ENCODE measurements at places on chromosomes 16 and 17.

- no peak for DNase-seq
Observed at GRCh38 chr16:69423189-69423588, 1.2 kb upstream of the CYB5B start.

DNA sequence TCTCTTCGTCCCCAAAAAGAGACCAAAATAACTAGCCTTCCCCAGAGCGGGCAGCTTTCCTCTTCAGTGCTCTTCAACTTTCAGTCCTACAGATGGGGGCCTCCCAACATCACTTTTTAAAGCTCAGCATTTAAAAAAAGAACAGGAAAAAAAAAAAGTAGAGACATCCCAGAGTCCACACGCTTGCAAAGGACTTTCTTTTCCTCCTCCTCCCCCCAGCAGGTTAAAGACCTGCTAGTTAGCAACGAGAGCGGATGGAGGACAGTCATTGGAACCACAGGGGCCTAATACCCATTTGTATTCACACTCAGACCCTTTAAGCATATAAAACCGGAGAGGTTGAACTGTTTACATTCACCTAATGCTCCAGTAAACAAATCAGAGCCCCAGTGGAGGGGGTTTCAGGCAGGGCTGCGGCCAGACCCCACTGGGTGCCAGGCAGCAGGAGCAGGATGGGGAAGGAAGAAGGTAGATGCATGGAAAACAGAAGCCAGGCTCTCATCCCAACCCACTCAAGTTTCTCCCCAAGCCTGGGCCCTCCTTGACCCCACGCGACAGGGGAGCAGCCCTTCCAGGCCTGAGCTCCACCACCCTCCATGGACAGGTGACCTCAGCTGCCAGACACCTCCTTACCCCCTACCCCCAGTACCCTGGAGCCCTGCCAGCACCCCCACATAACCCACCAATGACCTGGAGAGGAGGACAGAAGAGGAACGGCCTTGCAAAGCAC is 15.2 kb downstream of the ZFHX3 start:
- no peak for DNase-seq

DNA sequence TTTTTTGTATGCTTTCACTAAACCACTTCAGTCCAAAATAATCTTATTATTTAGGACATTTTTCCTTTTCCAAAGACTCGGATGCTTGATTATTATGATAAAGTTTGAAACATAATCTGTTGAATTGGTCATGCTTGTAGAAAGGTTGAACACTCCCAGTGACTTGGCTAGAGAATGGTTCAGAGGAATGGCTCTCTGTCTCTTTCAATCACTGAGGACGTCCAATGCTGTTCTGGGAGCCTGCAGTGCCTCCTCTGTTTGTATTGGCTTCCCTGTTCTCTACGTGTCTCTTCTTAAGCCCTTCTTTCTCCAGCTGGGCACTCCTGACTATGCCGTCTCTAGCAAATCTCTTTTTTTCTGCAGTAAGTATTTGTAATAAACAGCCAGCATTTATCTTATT is 369.0 kb upstream of the DYNLRB2 start:
- no peak for DNase-seq

DNA sequence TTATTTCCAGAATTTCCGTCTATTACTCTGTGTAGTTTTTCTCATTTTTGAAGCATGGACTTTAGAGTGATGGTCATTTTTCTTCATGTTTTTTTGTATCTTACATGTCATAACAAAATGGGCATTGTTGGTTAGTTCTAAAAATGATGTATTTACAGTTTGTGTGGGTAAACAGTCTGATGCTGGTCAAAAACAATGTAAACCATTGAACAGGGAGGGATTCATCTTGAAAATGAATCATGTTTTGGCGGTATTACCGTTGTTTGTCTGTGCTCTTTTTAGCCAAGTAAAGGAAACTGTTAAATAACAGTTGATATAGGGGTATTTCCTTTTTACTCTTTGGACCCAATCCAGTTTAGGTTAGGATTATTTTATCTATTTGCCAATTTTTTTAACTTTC is 315.8 kb downstream of the BCAS3 start:
- no peak for DNase-seq

- DNase-seq, result no peak
Observed at GRCh38 chr17:16977932-16978331, 6.0 kb upstream of the TNFRSF13B start.

DNA sequence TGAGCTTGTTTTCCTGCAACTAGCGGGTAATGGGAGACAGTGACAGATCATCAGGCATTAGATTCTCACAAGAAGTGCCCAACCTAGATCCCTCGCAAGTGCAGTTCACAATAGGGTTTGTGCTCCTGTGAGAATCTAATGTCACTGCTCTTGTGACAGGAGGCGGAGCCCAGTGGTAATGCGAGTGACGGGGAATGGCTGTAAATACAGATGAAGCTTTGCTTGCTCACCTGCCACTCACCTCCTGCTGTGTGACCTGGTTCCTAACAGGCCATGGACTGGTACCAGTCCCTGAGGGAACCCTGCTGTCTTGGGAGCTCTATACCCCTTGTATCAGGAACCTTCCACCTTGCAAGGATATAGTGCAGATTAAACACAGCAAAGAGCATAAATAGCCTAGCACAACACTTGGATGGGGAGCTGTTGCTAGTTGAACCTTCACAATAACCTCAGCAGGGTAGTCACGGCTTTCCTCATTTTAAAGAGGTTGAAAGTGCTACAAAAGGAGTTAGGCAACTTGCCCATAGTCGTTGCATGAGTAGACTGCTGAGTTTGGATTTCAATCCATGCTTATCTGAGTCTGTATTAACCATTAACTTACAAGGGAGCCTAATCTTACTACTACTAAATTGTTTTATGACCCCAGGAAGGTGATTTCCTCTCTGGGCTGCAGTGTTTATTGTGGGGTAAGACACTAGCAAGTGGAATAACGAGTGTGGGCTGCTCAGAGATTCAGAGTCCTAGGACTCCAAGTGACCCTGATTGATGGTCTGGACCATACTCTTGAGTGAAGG is 156.6 kb upstream of the ZFHX3 start:
- no peak for DNase-seq

DNA sequence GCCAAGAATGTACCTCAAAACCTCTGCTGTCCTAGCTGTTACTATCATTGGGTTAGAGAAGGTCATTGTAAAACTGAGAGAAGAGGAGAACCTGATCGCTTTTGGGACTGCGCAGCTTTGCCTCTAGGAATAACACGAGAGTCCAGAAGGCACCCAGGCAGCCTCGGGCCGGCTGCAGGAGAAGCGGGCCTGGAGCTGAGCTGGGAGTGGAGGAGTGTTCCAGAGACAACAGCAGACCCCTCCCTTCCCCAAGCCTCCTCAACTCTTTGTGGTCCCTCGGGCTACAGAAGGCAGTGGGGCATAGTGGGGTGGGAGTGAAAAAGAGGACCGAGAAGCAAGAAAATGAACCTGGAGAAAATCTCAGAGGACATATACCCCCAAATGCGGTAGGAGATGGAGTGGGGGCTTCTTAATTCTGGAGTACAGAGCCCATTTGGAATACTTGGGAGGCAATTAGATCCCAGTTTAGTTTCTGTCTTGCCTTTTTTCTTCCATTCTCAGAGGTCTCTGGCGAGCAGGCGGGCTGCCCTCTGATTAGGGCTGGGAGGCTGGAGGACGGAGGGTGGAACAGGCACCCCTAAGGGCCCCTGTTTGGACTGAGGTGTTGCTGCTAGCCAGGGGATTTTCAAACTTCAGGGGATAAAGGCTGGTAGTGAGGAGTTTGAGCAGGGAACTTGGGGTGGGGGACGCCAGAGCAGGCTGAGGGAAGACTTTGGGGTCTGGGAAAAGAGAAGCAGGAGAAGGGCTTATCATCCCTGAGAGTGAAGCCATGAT is 13.3 kb upstream of the HOXB2 start:
- DNase-seq, result no peak
